Mesenteric fat pad (tissue), 1 donor: ENCODE measurements at places on chromosomes 3 and 15. TPM values are rescaled to one million over a fixed set of nuclear protein-coding genes. Genes with fewer than 3 reads are reported as not detected.

DNA sequence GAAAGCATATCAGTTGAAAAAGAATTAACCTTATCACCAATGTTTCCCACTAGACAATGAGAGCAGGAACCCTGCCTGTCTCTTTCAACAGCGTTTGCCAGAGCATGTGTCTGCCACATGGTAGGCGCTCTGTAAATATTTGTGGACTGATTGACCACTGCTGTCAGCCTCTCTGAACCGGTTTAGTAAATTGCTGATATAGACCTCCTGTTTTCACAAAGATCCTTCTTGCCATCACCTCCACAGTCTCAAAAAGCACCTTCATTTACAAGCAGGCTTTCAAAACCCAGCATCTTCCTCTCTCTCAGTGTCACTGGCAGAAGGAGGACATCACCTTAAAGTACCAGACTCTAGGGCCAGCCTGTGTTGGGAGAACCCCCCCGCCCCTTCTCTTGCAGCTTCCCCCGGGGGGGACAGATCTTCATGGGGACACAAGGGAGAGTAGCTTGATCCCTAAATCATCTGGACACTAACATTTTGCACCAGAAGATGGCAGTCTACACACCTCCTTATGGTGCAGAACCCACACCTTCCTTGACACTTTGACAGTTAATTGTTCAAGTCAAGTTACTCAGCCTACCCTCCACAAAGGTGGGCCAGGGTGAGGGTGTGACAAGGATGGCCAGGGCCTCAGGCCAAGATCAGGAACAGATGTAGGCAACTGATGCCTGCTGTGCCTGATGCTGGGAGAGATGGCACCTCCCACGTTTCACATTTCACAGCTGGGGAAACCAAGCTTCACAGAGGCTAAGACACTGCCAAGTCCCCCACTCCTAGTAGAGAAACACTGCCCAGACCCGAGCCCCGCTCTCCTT, 37.8 kb upstream of the USP3 start:
- DNase-seq: no peak

Gene PP2D1
- not detected for total RNA-seq

Gene CLSTN2
- 44.1 TPM for total RNA-seq

Gene PLA1A
- total RNA-seq: 3.4 TPM

Gene ROPN1
- total RNA-seq: not detected

Gene EFCC1
- 1.8 TPM for total RNA-seq

GRCh38 chr3:57791245-57791644, 35.1 kb downstream of the SLMAP start:
- DNase-seq: no peak

- peak; percentile 89 for DNase-seq
These were observed 38.7 kb downstream of the FEM1B start for GRCh38 chr15:68316061-68316804.

DNA sequence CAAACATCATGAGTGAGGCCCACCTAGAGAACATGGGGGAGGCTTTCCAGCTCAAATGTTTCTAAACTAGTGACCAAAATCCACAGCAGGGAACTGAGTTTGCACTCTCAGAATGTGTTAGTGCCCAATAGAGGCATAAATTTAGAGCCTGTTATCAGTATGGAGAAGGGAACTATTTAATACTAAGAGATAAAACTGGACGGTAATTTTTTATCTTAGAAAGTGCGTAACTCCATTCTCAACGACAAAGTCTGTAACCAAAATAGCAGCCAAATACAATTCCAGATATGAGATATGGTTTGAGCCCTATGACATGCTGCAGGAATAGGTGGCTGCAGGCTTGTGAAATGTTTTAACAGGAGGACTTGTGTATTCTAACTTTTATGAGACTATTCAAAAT, 3.5 kb downstream of the B3GALNT1 start:
- DNase-seq: no peak

Gene WDR76
- 2.2 TPM for total RNA-seq

GRCh38 chr3:79161941-79162340, 605.9 kb downstream of the ROBO1 start:
- DNase-seq: no peak

GRCh38 chr15:32861761-32862160, 144.0 kb downstream of the GREM1 start:
- no peak for DNase-seq
